ENCODE measurements at places on chromosomes 1 and 21.

- no peak for DNase-seq
Measured at GRCh38 chr1:47536646-47537118, 98.8 kb downstream of the FOXD2 start.

- peak; percentile 38 for DNase-seq
Measured at GRCh38 chr1:235783148-235783776, 83.4 kb downstream of the LYST start.

DNA sequence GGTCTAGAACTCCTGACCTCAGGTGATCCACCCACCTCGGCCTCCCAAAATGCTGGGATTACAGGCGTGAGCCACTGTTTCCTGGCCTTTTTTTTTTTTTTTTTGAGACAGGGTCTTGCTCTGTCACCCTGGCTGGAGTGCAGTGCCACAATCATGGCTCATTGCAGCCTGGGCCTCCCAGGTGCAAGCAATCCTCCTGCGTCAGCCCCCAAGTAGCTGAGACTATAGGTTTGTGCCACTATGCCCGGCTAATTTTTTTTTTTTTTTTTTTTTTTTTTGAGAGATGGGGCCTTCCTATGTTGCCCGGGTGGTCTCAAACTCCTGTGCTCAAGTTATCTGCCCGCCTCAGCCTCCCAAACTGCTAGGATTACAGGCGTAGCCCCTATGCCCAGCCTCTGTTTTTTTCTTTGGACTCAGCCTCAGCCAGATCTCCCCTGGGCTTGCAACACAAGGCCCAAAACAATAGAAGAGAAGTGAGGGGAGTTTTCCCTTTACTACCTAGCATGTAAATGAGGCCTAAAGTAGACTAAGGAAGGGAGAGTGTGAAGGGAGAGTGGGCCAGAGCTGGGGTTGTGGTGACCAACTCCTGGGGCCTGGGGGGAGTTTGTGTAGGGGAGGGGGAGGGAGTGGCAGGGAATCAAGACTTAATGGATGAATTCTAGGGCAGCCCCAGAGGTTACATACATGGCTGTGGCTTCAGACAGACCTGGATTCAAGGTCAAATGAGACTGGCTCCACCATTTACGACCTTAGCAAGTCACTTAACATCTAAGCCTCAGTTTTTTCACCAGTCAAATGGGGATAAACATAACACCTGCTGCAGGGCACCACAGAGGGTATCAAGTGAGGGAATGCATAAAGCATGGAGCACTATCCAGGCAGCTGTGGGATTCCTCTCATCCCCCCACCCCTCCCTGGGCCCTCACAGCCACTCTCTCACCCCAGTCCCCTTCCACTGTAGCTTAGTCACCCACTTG is 1.6 kb upstream of the CD52 start:
- no peak for DNase-seq

GRCh38 chr1:203090421-203091198 is 4.8 kb upstream of the MYOG start:
- no peak for DNase-seq

Data from pons (tissue), 1 donor.